ENCODE measurements at places on chromosomes 16 and 17.

- no peak for DNase-seq
Measured at GRCh38 chr17:3813171-3813570, 12.2 kb upstream of the ITGAE start.

GRCh38 chr17:44007346-44008204, 3.2 kb downstream of the NAGS start:
- no peak for DNase-seq

GRCh38 chr16:4317532-4318450, 1.9 kb downstream of the GLIS2 start:
- no peak for DNase-seq

DNA sequence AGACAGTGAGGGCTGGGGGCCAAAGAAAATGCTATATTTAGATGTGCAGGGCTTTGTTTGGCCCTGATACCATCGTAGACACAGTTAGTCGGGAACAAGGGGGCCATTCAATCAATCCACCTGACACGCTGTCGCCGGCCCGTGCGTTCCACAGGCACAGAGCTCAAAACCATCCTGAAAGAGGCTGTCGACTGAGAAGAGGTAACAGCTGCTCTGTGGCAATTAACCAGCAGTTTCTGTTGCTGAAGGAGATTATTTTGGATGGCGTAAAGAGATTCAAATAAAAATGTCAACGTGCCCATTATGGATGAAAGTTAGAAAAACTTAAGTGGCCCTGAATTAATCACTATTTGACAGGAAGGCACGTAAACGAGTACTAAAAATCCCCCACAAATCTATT, 276.2 kb upstream of the IRX5 start:
- no peak for DNase-seq

GRCh38 chr17:77616254-77616731, 342.2 kb upstream of the TNRC6C start:
- no peak for DNase-seq

- no peak for DNase-seq
Measured at GRCh38 chr17:6494239-6494941, 50.1 kb downstream of the PIMREG start.
